ENCODE measurements at places on chromosomes 3 and 15.

DNA sequence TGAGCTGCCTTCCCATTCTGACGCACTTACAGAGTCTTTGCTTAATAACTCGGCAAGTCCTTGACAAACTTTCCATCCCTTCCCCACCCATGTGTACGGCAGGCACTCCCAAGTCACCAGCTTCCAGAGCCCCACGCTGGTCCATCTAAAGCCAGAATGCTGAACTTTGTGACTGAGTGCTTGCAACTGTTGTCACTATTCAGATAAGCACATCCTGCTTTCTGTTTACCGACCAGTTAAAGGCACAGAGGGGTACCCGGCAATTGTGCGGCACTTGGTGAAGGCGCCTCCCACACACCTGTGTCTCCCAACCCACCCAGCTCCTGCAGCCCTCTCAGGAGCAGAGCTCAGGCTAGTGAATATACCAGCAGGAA lies 430.6 kb downstream of the FOXP1 start:
- DNase-seq: no peak

GRCh38 chr3:62184559-62184958 lies 188.8 kb downstream of the FEZF2 start:
- no peak for DNase-seq

DNA sequence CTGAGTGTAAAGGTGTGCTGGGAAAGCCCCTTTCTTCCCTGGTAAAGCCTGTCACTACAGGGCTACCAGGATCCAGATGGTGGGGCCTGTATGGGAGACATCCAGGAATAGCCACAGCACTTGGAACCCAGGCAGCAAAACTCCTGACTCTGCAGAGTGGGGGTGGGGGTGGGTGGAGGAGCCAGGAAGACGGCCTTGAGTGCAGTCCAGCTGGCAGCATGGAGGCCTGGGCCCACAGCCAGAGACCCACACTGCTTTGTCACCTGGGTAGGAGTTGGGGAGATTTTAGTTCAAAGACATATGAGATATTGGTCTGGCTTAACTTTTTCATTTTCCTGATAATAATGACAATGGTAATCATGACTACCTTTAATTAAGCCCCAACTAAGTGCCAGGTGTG lies 116.7 kb upstream of the MRPS22 start:
- no peak for DNase-seq

DNA sequence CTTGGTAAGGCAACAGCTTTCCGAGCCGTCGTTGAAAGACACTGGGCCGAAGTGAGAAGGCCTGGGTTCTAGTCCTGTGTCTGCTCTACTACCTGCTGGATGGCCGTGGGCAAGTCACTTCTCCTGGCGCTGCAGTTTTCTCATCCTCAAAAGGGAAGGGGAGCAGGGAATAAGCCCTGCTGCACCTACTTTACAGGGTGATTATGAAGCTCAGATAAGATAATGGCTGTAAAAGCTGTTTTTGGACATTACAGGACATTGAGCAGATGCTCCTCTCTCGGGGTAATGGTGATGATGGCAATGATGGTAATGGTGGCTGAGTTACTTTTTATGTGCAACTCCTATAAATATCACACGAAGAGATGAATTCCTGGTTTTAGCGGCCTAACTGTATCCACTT lies 152.6 kb downstream of the FAM43A start:
- DNase-seq: no peak

DNA sequence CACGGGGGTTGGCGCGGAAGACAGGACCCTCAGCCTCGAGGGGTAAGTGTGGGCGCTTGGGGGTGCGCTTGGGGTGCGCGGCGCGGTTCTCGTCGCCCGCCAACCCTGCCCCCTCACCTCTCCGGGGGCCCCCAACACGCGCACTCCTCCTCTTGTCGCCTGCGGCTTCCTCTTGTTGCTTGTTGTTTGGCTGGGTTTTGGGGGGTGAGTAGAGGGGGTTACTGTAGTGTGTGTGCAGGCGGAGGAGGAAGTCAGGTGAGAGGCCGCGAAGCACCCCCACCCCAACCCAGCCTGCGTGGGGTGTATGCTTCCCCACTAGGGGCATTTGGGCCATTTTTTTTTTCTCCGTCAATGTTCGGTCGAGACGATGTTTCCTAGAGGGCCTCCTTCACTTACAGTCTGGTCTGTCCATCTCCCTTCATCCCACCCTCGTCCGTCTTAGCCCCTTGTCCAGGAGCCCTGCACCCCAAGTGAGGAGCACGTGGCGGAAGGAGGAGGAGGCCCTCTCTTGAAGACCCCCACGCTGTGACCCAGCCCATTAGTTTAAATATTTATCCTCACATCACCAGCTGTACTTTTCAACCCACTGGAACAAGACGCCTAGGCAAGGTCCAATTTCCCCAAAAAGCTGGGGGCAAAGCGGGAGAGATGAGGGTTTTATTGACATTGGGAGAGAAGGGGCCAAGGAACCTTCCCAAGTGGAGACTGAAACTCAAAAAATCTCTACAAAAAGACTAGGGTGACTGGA lies 20.4 kb upstream of the SATB1 start:
- peak; percentile 73 for DNase-seq

DNA sequence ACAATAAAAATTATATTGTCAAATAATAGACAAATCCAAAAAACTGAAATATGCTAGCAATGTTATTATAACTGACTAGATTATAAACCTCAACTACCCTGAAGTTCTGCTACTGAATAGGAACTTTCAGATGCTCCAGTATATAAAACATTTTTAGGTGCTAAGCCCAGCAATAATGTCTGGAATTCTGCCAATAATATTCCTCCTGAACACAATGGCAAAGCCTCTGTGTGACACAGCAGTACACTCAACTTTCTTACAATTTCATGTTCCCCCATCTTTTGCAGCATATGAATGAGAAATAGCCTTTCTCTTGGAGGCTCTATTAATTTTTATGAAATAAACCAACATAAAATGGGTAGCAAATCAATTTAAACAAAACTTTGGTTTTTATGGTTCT lies 29.5 kb downstream of the ATOSA start:
- DNase-seq: no peak

DNA sequence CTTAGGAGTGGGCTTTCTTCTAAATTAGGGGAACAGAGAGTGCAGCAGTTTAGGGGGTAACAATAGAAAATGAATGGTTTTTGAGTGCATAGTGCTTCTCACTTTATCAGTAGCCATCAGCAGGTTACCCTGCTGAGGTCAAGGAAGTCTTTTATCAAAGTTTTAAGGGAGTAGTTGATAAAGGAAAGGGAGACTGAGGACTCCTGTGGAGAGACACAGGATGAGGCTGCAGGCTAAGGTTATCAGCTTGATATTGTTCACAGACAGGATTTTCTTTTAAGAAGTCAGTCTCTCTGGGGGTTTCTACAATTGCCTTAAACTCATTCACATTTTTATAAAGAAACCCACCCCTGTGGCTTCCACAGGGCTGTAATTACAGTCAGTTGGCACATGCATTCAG lies 205.0 kb downstream of the AGBL1 start:
- no peak for DNase-seq

GRCh38 chr3:177427540-177427939 lies 230.3 kb upstream of the TBL1XR1 start:
- DNase-seq: no peak

DNA sequence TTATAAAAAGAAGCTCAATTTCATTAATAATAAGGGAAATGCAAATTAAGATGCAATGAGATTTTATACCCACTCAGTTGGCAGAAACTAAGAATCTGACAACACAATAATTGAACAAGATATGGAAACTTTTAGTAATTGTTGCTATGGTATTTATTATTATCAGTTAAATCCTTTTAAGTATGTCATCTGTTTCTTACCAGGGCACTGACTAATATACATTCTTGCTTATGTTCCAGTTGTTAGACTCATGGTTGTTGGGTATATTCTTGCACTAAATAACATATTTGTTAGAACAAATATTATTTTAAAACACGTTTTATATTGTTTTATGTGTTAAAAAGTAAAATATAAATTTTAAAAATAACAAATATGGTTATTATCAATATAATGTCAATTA lies 690.3 kb downstream of the MECOM start:
- DNase-seq: no peak

- no peak for DNase-seq
Measured at GRCh38 chr15:73602446-73602843, 30.7 kb downstream of the NPTN start.

GRCh38 chr15:61983081-61983480 lies 77.2 kb downstream of the VPS13C start:
- no peak for DNase-seq

GRCh38 chr3:186515125-186515524 lies 29.1 kb downstream of the CRYGS start:
- DNase-seq: no peak

DNA sequence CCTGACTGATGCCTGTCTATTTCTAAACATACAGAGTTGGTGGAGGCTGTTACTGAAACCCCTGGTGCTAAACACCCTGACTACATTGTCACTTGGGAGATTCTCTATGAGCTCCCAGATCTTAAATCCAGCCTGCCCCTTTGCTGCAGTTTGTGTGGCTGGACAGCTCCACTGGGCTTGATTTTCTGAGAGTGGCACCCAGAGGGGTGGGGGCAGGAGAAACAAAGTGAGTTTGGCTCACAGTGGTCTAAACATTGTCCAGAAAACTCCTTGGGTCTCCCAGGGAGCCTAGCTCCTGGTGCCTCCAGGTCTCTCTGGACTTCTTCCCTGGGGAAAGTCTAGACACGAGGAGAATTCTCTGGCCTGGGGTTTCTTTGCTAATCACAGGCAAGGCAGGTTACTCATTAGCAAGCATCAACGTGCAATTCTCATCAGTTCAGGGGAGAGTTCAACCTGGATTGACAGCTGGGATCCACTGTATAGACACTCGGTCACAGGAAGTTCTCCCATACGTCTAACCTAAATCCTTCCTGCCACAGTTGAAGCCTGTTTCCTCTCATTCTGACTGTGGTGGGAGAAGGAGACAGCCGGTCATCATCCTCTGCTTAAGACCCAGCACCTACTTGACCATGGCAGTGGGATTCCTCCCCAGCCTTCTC lies 7.1 kb upstream of the DLL4 start:
- no peak for DNase-seq

DNA sequence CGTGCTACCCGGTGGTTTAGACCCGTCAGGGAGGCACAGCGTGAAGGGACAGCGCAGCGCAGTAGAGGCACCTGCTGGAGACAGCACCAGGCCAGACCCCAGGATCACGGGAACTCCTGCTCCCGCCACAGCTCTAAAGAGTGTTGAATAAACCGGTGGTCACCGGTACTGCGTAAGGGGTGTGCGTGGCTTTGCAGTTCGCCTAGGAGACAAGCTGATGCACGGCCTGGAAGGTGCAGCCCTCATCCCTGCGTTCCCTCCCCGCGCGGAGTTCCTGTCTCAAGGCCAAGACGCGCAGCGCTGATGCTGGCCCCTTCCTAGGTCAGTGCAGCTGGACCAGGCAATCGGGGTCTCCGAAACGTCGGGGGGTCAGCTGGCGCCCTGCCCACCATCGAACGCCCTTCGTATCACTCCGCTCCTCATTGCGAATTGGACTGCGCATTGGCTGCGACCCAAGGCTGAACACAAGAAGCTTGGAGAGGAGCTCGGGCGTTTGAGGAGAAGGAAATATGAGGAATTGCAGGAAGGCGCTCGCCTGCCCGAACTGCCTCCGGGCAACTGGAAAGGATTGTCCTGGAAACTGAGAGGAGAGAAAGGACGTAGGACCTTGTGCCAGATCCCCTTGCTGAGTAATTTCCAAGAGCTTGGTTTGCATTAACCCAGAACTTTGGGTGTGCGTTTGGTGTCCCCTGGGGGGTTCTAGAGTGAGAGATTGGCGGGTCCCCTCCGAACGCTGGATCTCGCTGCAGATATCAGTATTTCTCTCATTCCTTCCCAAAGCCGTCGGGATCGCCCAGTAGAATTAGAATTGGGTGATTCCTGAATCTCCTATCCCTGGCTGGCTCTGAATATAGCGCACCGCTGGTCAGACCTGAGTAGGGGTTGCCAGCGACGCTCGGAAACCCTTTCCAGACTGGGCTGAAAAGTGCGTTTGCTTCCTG lies 2.3 kb upstream of the SOX14 start:
- DNase-seq: no peak

DNA sequence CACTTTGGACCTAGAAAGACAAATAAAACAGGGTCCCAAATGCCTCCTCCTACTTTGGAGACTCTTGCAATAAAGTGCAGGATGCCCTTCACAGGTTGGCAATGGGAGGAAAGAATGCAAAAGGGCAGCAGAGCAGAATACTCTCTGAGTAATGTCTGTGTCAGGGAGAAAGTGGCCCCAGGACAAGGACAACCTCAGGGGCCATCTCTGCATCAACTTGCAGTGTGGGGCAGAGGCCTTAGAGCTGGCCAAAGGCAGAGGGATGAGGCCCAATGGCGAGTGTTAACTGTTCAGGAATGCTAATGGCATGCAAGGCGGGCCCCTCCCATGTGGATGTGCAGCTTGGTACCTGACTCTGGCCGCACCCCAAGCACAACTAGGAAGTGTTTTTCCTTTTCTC lies 8.4 kb downstream of the UPK1B start:
- DNase-seq: no peak

DNA sequence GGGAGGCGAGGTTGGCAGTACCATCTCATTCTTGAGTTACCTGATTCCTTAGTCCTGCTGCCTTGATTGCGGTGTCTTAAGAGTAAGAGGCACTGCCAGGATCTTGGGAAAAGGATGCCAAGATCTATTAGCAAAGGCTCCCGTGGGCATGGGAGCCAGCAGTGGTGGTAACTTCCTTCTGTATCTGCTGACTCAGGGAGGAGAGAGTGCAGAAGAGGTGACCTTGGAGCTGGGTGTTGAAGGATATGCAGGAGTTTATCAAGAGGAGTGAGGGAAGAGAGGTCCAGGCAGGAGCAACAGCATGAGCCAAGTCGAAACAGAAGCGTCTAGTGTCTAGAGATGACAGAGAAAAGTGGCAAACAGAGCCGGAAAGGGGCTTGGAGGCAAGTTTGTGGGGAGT lies 4.5 kb downstream of the MESP2 start:
- no peak for DNase-seq

GRCh38 chr3:77319711-77320110 lies 279.8 kb downstream of the ROBO2 start:
- DNase-seq: no peak

- DNase-seq: no peak
Measured at GRCh38 chr15:81275711-81276392, 48.1 kb downstream of the STARD5 start.

DNA sequence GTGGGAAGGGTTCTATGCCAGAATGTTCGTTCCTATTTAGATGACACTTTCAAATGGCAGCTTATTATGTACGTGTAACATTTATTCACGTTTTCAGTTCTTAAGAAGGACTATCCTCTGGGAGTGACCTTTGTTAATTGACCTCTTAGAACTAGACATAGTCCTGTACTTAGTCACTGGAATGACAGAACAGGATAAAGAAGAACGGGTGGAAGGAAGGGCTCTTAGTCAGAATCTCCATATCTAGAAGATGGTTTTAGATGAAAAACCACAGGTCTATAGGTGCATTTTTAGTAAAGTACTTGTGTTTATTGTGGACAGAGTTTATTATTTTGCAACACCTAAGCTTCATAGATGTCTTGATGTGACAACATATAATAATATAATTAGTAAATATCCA lies 6.5 kb downstream of the METTL6 start:
- no peak for DNase-seq

- DNase-seq: no peak
Measured at GRCh38 chr3:43087249-43087776, 18.6 kb downstream of the POMGNT2 start.

- no peak for DNase-seq
Measured at GRCh38 chr15:50786438-50786837, 20.9 kb upstream of the SPPL2A start.

All from stimulated activated CD4-positive, alpha-beta T cell treated with anti-CD3 and anti-CD28 coated beads, Interleukin-15, amount 100 ng/mL, for 48 hours (primary cell).